T-helper 2 cell (primary cell): ENCODE measurements at places on chromosomes 7 and 10.

DNA sequence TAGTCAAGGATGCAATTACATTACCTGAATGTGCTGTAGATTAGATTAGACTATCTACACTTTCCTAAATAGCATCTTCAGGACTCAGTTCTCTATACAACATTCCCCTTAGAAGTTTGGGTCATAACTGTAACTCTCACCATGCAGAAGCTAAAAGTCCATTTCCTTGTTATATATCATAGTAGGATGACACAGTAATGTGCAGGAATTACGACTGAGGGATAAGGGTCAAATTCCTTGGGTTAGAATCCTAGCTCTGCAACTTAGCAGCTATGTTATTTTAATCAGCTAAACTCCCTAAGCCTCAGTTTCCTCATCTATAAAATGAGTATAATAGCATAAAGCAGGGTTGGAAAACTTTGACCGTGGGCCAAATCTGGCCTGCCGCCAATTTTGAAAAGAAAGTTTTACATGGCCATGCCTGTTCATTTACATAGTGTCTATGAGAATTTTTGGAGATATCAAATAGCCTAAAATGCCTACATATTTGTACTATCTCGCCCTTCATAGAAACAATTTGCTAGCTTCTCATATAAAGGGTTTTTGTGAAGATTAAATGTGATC lies 14.8 kb downstream of the NRCAM start:
- DNase-seq, result no peak

GRCh38 chr7:74395745-74396311 lies 57.9 kb upstream of the GTF2IRD1 start:
- no peak for DNase-seq

DNA sequence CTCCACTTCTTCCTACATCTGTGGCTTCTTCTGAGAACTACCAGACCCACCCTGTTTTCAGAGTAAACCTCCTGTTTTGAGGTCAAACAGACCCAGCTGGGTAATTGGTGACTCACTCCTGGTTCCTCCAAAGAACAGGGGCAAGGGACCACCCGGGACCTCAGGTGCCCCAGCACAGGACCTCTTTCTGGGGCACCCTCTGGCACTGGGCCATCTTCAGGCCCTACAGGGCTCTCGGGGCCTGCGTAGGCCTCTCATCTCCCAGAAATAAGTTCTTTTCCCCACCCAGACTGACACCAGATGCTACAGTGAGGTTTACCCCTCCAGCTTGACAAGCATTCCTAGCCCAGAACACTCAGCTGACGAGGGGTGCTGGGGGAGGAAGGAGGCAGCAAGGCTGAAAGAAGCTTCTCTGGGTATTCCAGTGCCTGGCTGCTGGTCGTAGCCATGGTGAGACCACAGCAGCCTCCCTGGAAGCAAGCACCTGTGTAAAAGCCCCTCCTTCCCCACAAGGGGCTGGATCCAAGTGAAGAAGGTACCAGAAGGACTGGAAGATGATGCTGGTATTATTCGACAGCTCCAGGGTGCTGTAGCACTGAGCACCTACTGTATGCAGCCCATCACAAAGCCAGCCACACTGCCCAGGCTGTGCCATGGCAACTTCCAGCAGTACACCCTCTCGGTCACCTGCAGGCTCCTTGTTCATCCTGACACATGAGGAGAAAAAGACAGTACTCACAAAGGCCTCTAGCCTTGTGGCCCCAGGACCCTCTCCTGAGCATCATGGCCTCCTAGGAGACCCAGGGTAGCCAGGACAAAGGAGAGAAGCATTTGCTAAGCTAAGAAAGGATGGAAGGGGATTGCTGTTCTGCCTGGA lies 47.4 kb downstream of the ALOX5 start:
- DNase-seq, result no peak

- DNase-seq, result no peak
These were observed 92.9 kb downstream of the SMURF1 start for GRCh38 chr7:99050971-99051370.

GRCh38 chr10:76049581-76050290 lies 618.3 kb downstream of the LRMDA start:
- DNase-seq, result no peak

GRCh38 chr7:20200971-20201370 lies 16.2 kb downstream of the MACC1 start:
- no peak for DNase-seq

DNA sequence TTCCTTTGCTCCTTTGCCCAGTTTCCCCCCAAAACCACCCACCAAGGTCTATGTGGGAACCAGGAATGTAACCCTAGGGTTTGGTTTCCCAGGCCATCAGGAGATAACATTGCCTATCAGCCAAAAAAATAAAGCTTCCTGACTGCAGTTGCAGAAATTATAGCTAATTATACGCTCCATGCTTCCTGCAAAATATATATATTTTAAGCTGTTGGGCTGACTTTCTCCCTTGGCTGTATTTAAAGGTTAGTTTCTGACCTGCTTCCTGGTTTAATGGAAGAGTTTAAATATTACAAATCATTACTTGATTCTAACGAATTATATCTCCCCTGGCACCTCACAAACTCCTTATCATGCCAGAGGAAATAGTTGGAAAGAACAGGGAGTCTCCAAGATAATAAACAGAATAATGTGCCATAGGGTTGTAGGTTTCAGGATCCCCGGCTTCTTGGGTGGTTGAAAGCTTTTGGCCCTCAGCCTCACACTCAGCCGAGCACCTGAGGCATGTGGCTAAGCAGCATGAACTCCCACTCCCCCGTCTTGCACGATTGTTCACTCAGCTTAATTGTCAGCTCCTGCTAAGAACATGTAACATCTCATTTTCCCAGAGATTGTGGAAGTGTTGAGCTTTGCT lies 79.9 kb downstream of the FZD1 start:
- no peak for DNase-seq

DNA sequence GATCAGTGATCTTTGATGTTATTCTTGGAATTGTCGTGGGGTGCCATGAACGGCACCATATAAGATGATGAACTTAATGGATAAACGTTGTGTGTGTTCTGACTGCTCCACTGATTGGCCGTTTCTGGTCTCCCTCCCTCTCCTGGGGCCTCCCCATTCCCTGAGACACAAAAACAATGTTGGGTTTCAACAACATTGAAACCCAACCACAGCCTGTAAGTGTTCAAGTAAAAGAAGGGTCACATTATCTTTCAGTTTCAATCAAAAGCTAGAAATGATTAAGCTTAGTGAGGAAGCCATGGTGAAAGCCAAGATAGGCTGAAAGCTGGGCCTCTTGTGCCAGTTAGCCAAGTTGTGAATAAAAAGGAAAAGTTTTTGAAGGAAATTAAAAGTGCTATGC lies 19.5 kb downstream of the EN2 start:
- DNase-seq, result peak; percentile 87

DNA sequence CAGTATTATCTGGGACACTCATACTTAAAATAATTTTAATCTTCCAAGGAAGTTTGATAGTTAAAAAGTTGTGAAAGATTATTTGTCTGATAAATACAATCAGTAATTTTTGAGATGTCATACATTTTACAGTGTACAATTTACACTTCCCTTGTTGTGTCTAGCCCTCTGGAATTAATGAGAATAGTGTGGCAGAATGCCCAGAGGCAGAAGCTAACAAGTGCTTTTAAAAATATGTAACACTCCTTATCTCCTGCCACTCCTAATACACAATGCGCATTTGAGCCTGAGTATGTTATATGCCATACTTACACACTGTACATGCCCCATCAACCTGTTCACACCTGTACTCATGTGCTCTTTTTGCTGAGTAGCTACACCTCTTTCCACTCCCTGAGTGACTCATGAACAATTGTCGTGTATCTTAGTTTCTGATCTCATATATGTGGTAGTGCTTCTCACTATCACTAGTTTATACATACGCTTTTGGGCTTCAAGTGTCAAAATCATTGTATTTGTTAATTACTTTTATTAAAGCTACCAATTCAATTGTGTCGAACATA lies 106.9 kb upstream of the GNAI1 start:
- DNase-seq, result no peak

GRCh38 chr7:105999256-105999655 lies 36.2 kb downstream of the CDHR3 start:
- DNase-seq, result no peak

- DNase-seq, result no peak
These were observed 254.9 kb downstream of the PLXNA4 start for GRCh38 chr7:132321387-132321786.

- DNase-seq, result no peak
These were observed 14.1 kb upstream of the C10orf95 start for GRCh38 chr10:102465466-102465865.

DNA sequence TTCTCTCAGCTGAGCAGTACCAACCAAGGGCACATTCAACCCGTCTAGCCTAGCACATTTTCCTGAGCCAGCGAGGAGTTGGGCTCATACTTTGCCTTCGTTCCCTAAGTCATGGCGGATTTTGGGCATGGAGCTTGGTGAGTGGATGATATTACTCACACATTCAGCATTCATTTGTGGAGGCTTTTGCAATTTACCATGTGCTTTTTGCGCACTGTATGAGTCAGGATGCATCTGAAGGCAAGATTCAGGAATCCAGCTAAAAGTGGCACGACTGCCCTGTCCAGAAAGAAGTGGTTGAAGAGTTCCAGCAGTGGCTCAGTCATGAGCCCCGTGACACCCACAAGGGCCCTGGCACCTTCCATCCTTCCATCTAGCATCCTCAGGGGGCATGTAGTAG lies 24.2 kb upstream of the MGMT start:
- no peak for DNase-seq

GRCh38 chr7:2660359-2661095 lies 27.5 kb upstream of the AMZ1 start:
- no peak for DNase-seq

DNA sequence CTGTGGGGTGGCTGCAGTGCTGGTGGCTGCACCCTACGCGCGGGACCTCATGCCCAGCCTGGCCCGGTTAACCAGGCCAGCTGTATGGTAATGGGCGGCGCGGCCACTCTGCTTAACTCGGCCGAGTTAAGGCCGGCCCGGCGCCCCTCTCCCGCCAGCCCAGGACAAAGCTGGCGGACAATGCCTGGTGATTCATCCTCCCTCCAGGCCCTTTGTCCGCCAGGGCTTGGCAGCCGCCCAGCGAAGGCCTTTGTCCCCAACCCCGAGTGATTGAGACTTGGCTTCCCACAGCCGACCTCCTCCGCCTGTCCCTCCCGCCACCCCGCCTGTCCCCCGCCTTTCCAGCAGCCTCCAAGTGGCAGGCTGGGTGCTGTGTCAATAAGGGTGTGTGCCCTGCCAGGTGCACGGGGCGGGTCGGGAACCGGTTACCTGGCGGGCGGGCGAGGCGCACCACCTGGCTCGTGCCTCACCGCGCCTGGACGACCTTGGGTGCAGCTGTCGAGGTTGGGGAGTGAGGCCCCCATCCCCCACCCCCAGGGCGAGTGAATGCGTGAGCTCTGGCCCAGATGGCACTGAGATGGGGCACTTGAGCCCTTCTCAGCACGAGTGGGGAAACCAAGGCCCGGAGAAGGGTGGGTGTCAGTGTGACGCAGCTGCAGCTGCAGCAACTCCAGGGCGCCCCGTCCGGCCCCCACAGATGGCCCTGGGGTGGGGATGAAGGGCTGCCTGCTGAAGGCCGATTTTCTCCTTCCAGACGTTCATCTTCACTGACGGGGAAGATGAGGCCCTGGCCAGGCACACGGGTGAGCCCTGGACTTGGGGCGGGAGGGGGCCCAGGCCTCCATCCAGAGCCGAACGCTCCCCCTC lies 4.6 kb downstream of the LFNG start:
- no peak for DNase-seq

DNA sequence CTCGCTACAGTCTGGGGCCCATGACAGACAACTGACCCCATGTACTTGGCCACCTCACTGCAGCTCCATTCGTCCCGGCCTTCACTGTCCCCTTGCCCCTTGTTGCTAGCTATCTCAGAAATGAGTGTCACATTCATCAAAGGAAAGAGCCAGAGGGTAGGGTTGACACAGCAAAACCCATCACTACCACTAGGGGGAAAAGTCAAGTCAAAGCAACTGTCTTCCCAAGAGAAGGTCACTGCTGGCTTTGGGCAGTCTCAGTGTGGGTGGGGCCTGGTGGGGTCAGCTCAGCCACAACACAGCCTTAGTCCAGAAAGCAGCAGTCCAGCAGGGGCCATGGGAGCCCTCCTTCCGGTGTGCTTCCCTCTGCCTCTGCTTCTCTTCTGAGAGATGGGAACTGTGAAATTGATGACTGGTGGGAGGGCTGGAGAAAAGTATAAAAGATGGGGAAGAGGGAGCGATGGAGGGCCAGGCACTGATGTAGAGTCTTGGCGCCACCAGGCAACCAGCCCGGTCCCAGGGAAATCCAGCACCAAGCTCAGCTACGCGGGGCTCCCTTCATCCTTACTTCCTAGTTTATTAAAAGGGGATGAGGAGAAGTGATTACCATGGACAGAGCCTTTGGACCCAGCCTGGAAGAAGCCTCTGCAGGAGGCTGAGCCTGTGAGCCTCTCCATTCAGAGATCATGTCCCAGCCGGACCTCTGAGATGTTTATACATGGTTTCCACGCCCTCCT lies 58.0 kb downstream of the PLXNA4 start:
- no peak for DNase-seq

- DNase-seq, result no peak
These were observed 872 bp downstream of the FAM131B start for GRCh38 chr7:143361552-143362130.

DNA sequence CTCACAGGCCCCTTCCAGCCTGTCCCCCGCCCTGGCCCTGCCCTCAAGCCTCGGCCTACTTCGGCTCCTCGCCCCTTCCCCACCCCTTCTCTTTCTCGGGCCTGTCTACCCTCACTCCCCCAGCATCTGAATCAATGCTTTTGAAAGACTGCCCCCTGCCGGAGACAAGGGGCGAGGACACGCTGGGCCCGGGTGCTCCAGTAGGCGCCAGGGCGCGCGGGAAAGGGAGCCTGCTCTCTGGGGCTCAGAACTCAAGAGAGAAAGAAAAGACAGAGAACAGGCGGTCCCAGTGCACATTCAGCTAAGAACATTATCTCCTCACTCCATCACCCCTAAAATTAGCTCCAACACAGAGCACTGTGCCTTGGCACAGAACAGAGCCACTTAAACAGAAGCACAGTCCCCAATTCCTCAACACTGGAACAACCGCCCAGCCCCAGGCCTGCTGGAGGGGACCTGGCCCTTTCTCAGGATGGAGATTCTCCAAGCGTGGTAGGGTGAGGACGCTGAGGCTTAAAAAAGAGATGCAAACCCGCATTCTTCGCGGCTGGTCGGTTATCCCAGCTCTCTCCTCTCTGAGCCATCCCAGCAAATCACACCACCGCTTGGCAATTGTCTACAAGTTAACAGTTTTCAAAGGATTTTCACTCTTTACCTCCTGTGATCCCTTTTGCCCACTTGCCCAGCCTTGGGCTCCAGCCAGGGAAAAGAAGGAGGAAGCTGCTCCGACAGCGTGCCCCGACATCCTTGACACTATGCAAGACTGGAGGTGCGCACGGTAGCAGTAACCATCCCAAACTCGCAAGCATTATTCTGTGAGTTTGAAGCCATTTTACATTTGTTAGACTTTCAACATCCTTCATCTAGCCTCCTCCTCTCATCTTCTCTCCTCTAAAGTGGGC lies 2.1 kb downstream of the GIGYF1 start:
- DNase-seq, result peak; percentile 73
